HTR-8/SVneo (cell line): ENCODE measurements at places on chromosomes 13 and 19.

- DNase-seq: no peak
Measured at GRCh38 chr13:112725346-112726015, 35.6 kb downstream of the ATP11A start.

DNA sequence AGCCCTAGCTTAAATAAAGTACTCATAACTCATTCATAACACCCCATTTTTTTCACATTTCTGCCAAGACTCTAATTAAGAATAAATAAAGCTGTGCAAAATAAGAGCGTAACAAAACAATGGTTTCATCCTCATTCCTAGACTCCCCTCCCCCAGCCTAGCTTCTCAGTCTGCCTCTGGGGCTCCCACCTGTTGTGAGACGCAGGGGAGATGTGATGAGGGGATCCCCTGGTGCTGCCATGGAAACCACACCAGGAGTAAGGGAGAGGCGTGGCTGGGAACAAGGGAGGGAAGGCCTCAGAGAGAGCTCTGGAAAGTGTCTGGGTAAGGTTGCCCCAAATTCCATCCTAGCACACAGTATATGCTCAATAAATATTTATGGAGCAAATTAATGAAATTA is 93.3 kb upstream of the USP29 start:
- DNase-seq: no peak

- no peak for DNase-seq
Measured at GRCh38 chr13:112561478-112561877, 26.5 kb downstream of the TUBGCP3 start.

DNA sequence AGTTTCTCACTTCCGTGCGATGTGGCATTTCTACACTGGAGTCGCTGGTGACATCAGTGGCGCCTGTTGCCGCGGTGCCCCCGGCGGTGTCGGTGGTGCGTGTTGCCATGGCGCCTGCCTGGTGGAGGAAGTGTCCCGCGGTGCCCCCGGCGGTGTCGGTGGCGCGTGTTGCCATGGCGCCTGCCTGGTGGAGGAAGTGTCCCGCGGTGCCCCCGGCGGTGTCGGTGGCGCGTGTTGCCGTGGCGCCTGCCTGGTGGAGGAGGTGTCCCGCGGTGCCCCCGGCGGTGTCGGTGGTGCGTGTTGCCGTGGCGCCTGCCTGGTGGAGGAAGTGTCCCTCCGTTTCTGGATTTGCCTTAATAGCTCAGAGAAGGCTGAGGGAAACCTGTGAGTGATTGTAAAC is 127.6 kb downstream of the KDM4B start:
- DNase-seq: no peak

GRCh38 chr19:618674-619285 is 14.6 kb downstream of the POLRMT start:
- DNase-seq: no peak

DNA sequence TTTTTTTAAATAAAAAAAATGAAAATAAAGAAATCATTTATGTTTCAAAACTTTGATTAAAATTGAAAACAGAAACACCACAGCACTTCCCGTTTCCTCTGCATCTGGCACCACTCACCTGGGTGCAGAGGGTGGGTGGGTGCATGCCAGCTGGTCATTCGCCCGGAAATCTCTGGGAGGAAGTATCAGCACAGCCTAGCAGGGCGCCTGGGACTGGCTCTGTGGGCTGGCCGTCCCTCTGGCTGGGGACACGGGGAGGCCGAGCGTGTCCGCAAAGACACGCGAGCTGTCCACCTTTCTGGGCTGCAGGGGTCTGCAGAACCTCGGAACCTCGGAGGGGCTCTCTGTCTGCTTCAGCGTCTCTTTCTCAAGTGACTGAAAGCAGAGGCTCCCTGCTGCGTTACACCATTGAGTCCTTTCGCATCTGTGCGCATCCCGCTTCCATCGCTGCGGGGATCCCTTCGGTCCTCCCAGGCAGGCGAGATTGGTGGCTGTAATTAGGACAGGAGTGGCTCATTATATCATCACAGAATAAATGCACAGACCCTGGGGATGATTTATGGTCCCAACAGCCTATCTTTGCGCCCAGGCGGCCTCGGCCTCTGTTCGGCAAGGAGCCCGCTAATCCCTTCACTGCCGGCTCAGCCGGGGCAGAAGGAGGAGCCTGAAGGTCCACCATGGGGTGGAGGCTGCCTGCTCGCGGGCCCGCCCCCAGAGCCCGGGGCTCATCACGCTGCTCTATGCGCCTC is 17.2 kb downstream of the CRTC1 start:
- no peak for DNase-seq

DNA sequence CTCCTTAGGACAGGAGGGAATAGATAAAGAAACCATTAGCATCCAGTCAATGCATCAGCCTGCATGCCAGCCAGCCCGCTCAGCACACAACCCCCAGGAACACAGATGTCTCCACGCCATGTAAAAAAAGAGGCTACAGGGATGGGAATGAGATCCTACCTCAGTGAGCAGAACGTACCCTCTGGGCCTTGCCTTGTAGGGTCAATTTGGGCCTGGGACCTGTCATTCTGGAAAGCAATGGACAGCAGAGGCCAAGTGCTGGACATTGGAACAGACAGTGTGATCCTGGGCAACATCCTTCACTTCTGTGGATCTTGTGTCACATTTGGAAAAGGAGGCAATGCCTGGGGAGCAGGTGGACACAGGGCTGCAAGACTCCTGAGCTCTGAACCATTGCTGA is 26.0 kb downstream of the VSTM2B start:
- no peak for DNase-seq

DNA sequence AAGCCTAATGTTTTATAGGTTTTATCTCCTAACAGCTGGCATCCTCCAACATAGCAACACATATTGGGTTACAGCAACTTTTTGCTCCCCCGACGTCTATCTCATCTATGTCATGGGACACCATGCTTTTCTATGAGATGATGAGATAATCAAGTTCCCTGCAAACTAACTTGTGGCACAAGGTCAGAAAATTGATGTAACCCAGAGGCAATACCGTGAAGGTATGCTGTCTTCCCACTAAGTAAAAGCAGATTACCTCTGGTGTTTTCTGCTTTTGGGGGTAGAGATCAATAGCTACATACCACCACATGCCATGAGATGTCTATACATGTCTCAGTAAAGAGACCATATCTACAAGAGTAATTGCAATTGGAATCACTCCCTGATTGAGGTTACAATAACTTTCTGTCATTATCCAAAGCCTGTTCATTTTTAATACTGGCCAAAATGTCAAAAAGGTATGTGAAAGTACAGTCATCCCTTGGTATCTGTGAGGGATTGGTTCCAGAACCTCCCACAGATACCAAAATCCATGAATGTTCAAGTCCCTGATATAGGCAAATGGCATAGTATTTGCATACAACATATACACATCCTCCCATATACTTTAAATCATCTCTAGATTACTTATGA is 131.3 kb downstream of the CYSLTR2 start:
- DNase-seq: no peak

- no peak for DNase-seq
Measured at GRCh38 chr13:31201341-31202031, 1.7 kb downstream of the B3GLCT start.

DNA sequence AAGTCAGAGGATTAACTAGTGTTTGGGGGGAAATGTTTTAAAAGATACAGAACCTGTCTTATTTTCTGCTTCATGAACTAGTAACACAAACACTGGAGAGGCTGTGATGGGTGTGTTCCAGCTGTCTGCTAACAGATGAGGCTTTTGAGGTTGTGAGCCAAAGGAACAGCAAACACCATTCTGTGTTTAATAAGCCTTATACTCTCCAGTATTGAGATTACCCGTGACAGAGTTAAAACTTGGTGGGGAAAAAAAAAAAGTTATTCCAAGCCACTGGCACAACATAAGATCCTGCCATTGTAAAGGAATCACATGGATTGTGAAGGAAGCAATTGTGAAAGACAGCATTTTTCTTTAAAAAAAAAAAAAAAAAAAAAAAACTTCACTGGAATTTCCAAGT is 48.4 kb downstream of the KCTD12 start:
- DNase-seq: no peak

DNA sequence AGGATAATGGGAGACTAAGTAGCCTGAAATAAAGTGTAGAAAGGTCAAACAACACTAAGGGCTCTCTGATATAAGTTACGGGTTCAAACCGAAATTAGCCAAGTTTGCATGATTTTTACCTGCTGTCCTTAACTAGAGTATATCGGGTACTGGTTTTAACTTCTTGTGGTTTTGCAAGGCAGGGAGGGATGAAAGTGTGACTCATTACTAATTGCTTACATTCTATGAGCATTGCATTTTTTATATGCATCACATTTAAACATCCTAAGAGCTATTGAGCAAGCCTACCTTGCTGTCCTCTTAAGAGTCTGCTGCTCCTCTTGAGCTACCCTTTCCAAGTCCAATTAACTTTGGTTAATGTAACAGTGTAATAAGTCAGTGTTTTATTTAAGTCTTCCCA is 415.4 kb downstream of the SLITRK5 start:
- DNase-seq: no peak
